IPS-NIHi11 (cell line): ENCODE measurements at places on chromosomes 1 and 21.

DNA sequence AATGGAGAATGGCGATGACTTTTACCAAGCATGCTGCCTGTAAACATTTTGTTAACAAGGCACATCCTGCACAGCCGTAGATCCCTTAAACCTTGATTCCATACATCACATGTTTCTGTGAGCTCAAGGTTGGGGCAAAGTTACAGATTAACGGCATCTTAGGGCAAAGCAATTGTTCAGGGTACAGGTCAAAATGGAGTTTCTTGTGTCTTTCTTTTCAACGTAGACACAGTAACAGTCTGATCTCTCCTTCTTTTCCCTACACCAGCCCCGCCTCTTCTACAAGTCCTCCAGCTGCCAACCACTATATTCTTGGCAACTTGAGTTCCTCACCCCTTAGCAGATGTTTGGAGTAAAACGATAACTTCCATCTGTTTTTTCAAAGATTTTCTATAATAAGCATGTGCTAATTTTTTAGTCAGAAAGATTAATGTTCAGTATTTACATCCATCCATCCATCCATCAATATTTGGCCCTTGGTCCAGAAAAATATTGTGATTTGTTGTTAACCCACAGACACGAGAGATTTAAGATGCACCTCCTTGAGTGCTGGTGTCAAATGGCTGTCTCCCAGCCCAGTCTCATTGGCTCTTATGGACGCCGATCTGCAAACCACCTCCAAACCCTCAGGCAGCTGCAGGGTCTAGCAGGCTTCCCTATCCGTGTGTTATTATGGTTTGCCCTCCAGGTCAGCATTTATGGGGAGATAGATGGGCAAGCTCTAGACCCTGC, 3.8 kb downstream of the DNALI1 start:
- no peak for DNase-seq

DNA sequence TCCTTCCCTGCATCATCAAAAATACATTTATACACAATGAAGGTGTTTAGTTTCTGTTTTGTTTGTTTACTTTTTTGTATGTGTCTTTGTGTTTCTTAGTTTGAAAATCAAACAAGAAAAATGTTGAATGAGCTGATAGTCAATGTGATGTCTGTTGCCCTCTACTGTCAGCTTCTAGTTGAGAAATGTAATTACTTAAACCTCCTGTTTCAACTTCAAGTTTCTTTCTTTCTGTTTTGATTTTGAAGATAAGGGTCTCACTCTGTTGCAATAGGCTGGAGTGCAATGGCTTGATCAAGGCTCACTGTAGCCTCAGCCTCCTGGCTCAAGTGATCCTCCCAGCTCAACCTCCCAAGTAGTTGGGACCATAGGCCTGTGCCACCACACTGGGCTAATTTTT, 37.5 kb downstream of the SPTA1 start:
- no peak for DNase-seq

- DNase-seq = no peak
Measured at GRCh38 chr1:44315521-44315920, 39.5 kb downstream of the ERI3 start.

DNA sequence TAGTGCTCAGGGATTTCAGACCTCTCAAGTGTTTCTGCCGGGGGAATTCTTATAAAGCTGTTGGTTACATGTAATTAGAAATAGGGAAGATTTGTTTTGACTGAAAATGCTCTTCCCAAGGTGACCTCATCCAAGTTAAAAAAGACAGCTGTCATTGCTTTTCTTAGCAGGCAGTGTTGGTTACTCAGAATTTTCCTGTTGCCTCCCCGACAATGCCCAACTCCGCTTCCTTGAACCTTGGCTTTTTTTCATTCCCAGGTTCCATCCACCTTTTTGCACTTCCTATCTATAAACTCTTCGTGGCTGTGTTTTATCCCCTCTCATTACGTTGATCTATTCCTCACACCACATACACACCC, 825 bp upstream of the DPH5 start:
- DNase-seq = no peak

DNA sequence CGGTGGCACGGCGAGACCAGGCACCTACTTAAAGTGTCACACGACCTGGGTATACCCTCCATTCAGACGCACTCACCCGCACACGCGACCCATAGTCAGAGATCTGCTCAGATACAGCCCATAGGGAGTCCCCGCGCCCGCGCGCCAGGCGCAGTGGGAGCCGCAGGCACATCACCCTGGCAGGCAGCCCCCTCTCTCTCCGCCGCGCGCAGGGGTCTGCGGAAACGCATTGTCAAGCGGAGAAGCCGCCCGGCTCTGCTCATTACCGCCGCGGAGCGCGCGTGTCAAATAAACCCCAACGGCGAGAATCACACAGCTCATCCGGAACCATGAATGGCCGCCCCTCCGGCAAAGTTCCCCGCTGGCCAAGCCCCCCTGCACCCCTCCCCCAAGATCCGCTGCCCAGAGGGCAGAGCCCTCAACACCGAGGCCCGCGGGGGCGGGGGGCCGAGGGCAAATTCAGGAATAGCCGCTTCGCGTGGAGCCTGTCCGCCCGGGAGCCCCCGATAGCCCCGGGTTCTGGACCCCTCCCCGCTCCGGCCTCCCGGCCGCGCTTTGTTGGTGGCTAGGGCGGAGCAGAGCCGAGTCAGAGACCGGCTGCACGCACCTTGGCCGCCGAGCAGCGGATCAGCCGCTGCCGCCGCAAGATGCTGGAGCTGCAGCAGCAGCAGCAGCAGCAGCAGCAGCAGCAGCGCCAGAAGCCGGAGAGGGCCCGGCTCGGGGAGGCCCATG, 522 bp downstream of the LRP8 start:
- peak; percentile 53 for DNase-seq

GRCh38 chr1:45446950-45447672, 43.9 kb downstream of the TESK2 start:
- DNase-seq = no peak

GRCh38 chr1:93453911-93454310, 6.0 kb downstream of the FNBP1L start:
- no peak for DNase-seq

DNA sequence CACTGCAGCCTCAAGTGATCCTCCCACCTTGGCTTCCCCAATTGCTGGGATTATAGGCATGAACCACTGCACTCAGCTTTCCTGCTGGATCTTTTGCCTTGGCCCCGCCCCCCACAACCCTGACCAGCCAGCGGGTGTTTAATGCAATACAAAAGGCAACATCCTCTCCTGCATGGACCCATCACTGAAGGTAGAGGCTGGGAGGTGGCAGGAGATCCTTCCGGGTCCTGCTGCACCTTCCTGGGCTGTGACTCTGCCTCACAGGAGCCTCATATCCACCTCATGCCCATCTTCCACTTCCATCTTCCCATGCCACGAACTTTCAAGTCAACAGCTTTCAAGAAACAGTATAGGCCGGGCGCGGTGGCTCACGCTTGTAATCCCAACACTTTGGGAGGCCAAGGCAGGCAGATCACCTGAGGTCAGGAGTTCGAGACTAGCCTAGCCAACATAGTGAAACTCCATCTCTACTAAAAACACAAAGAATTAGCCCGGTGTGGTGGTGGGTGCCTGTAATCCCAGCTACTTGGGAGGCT, 11.7 kb upstream of the WNT9A start:
- no peak for DNase-seq

DNA sequence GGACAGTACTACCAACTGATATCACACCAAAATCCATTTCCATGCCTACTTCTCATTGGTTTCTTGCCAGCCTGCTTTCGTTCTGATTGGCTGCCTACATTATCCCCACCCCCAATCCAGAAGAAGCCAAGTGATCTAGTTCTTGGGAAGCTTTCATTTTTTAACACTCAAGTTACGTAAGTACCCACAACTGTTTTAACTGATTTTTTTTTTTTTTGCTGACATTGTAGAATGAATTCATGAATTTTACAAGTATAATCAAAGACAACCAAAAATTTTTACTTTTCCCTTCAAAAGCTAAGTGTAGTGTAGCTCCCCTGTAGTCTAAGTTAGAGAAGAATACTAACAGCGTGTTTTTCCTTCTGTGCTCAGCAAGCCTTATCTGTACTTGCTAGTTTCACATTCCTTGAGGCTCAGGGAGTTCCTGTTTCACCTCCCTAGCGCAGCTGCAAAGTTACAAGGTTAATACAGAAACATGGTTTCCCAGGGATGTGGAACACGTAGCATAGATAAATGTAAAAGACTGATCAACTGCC, at the start of gene SLC9C2:
Gene SLC9C2, minus strand, starts transcription at position 17 of the 536 bp plus-strand sequence. CDS start 1,296 bp downstream, outside the sequence.
- peak; percentile 7 for DNase-seq

- no peak for DNase-seq
Measured at GRCh38 chr1:94279038-94279437, 41.7 kb upstream of the ARHGAP29 start.

DNA sequence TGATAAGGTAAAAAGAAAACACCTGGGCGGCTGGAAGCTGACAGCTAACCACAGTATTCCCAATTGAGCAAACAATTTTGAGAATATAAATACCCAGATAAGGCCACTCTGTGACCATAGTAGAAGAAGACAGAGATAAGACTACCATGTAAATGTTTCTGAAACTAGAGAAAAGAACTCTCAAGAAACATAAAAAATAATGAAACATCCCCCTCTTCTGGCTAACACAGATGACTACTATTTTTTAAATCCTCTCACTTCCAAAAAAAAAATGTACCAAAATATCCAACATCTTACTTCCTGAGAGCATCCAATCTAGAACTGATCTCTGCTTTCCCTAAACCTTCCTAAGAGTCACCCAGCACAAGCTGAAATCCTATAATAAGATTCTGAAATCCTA, 125.9 kb downstream of the HFM1 start:
- DNase-seq = peak; percentile 13

DNA sequence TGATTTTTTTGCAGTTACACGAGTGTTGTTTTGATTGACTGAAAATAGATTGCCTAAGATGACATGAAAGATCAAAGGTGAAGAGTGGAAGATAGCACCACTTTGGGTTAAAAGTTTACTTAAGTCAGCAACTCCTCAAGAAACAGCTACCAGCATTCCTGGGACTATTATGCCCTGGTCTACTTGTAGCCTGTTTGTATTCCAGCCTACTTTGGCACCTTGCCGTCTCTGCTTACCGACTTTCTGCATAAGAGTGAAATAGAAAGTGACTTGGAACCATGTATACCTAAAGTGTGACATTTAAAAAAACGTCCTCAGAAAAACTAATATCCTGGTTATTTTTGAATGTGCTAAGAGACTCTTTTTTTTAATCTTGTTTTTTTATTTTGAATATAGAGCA, 631.5 kb upstream of the PTBP2 start:
- DNase-seq = no peak

GRCh38 chr1:167084757-167085156, 5.4 kb downstream of the GPA33 start:
- DNase-seq = no peak

- DNase-seq = no peak
Measured at GRCh38 chr1:178142806-178143205, 48.9 kb downstream of the RASAL2 start.

DNA sequence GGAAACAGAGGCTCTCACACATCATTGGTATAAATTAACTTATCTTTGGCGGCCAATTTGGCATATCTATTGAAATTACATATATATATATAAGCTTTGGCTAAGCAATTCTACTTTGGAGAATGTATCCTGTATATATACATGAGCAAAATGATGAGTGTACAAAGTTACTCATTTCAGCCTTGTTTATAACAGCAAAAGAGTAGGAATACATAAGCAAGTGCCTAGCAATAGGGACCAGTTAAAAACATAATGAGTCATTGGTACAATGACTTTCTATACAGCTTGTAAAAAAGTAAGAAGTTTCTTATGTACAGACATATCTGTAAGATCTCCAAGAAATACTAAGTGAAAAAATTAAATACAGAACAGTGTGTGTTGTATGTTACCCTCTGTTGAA, 190.8 kb downstream of the LTN1 start:
- DNase-seq = no peak

GRCh38 chr1:192805832-192806323, 3.0 kb upstream of the RGS2 start:
- DNase-seq = peak; percentile 39

GRCh38 chr1:40299366-40300248, 17.5 kb downstream of the COL9A2 start:
- no peak for DNase-seq

GRCh38 chr1:230865062-230865817, 3.1 kb downstream of the C1orf198 start:
- no peak for DNase-seq

- no peak for DNase-seq
Measured at GRCh38 chr1:160330119-160330518, 12.9 kb downstream of the COPA start.

DNA sequence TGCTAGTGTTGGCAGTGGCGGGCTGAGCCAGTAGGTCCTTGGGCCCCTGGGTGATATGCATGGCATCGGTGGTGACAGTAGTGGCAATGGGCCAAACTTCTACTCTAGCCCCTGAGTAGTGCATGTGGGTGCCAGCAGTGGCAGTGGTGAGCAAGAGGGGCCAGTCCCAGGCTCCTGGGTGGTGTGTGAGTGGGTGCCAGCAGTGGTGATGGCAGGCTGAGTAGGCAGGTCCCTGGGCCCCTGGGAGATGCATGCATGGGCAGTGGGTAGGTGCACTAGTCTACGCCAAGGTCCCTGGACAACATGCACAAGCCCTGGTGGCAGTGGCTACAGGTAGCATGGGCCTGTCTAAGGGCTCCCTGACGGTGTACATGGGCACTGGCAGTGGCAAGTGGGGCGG, 24.6 kb upstream of the TTC22 start:
- DNase-seq = no peak

- no peak for DNase-seq
Measured at GRCh38 chr1:14760780-14761179, 162.3 kb downstream of the KAZN start.

GRCh38 chr1:30111431-30111830, 612.0 kb downstream of the MATN1 start:
- peak; percentile 76 for DNase-seq

GRCh38 chr1:215457213-215457612, 109.9 kb upstream of the KCTD3 start:
- no peak for DNase-seq

GRCh38 chr1:69824932-69825331, 257.2 kb downstream of the LRRC7 start:
- DNase-seq = no peak

- DNase-seq = no peak
Measured at GRCh38 chr1:40248412-40248811, 675 bp downstream of the TMCO2 start.

- no peak for DNase-seq
Measured at GRCh38 chr1:177770096-177770495, 199.8 kb downstream of the SEC16B start.

GRCh38 chr1:39204441-39205081, at the start of gene MACF1:
MACF1 (plus strand) TSS chr1:39204695; CDS start chr1:39205023, 328 bp downstream.
- DNase-seq = peak; percentile 20

- no peak for DNase-seq
Measured at GRCh38 chr1:34987018-34987417, 1.9 kb upstream of the TMEM35B start.

GRCh38 chr1:22408230-22408629, 43.4 kb upstream of the ZBTB40 start:
- no peak for DNase-seq

GRCh38 chr21:15160136-15160535, 95.3 kb upstream of the NRIP1 start:
- no peak for DNase-seq
